ENCODE measurements at places on chromosomes 6 and 20.
A peak's percentile ranks its signal among the peaks of the same experiment; 100 is the strongest.

- no peak for DNase-seq
Observed at GRCh38 chr20:35539756-35540212, 2.1 kb upstream of the ERGIC3 start.

- no peak for DNase-seq
Observed at GRCh38 chr20:25576783-25577530, 8.4 kb downstream of the NINL start.

DNA sequence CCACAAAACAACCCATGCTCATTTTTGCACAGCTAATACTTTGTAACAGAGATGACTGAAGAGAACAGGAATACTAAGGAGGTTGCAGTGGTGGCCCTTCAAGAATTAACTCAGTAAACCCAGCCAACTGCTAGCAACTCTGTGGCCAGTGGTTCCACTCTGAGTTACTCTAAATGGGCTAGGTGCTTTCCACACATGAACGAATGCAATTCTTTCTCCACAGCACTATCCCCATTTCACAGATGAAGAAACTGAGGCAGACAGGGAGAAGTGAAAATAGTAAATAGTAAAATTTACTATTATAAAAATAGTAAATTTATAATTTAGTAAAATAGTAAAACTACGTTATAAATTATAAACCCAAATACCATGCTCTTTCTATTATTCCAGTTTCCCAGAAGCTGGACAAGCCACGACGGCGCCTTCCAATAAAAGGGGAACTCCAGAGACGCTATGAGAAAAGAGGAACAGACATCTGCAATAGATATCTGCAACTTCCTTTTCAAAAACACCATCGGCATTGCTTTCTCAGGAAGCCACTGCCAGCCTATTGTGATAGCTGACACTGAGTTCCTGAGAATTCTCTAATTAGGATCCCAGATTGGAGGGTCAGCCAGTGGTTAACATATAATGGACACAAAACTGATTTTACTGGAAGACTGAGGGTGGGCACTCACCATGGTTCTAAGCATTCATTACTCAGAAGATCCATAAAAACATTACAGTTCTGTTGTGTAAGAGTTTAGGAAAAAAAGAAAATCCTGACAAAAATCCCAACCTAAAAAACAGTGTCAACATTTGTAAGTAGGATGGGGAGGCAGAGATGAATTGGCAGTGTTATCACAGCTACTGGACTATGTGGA, 16.2 kb downstream of the FKBP1A start:
- DNase-seq: no peak

DNA sequence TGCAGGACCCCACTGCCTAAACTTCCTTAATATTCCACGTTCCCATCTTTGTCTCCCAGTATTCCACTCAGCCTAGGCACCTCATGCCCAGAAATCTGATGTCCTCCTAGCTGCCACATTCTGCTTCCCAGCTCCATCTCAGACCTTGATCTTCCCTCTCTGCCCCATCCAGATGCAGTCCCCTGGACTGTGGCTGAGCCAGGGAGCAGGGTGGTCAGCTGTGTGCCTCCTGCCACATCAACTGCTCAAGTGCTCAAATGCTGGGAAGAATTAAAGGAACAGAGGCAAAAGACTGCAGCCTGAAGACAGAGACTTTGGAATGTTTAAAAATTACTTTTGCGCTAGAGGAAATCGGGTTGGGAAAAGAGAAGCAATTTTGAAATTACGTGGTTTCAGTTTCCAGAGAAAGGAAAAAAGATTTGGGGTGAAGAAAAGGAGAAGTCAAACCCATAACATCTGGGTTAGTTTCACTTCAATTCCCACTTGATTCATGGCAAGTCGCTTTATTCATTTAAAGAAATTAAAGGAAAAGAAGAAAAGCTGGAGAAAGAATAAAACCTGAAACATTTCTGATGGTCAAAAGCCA, 704.8 kb downstream of the PTPRT start:
- DNase-seq: no peak

DNA sequence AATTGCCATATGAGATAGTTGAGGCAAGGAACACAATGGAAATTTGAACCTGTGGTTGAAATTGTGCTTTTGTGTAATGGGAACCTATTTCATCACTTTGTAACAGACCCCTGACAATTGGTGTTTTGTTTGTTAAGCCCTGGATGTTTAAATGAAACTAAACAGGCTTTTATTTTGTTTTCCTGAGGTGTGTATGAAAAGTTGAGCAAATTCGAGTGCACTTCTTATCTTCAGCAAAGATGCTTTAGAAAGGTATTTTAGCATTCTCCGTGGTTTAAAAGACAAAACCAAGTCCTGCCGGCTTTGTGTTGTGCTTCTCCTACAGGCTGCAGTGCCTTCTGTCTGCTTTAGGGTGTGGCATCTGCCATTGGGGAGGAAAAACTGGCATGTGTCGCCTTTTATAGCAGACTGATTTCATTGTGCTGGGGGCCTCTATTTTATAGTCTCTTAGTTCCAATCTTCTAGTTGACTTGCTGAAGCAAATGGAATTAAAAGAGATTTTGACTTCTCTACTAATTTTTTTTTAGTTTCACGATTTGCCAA, 2.2 kb upstream of the ARID1B start:
- DNase-seq: no peak

DNA sequence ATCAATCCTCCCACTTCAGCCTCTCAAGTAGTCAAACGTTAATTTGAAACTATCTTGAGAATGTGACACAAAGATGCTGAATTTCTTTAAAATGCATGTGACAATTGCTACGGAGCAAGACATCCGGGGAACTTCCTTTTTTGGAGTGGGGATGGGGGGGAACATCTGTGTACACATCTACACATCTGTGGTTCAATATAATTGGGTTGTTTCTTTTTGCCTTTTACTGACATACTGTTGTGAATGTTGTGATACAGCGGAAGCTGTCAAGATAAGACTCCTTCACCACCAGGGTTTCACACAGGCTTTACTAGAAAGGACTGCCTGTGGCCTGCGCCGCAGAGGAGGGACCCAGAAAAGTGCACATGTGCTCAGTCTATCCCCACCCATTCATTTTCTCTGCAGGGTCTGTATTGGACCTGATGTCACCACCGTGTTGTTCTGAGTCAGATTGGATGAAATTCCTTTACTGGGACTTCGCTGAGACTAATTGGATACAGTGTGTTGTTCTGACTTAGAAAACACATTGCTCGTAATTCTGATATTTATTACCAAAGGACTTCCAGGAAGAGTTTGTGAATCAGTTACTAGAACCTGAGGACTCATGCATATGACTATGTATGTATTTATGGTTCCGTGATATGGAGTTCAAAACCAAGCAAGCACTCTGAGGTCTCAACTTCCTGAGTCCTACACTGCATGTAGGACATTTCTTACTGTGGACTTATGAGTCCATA, 98.7 kb upstream of the SGK1 start:
- no peak for DNase-seq

GRCh38 chr6:74713941-74714340, 491.9 kb downstream of the COL12A1 start:
- no peak for DNase-seq

GRCh38 chr6:95685822-95686221, 108.5 kb downstream of the MANEA start:
- no peak for DNase-seq

- DNase-seq: no peak
Observed at GRCh38 chr6:56227071-56227879, 20.1 kb downstream of the COL21A1 start.

DNA sequence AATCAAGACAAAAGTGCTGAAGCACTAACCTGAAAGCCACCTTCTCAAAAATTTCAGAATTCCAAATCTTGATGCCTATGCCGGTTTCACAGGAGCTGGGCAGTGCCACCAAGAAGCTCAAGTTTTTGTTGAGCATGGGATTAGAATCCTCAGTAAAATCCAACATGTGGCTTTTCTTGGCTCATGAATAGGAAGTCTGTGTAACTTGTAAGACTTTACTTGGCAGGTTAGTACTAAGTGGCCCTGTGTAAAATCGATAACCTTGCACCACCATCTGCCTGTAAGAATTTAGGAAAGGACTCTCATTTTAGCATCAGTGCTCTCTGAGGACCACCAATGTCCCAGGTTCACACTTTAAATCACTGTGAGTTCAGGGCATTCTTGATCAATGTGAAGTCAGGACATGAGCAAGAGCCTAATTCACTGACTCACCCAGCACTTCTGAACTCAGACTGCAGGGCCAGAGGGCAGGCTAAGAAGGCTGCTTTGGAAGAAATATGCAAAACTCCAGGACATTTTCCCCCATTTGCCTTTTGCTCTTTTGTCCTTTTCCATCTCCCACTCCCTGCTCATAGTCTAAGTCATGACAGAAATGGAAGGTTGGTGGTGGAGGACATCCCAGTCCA, 113.2 kb downstream of the EDN1 start:
- no peak for DNase-seq

- no peak for DNase-seq
Observed at GRCh38 chr20:9353180-9353915, 161.0 kb upstream of the LAMP5 start.

- DNase-seq: no peak
Observed at GRCh38 chr6:165308926-165309731, at the start of gene C6orf118. C6orf118 (minus strand) TSS chr6:165309605; CDS start chr6:165309586, 19 bp downstream.

DNA sequence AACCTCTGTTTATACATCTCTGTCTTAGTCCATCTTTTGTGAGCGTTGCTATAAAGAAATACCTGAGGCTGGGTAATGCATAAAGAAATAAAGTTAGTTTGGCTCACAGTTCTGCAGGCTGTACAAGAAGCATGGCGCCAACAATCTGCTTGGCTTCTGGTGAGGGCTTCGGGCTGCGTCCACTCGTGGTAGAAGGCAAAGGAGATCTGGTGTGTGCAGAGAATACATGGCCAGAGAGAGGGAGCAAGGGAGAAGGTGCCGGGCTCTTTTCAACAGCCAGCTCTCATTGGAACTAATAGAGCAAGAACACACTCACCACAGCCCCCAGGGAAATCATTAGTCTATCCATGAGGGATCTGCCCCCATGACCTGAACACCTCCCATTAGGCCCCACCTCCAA, 100.3 kb upstream of the SRSF6 start:
- DNase-seq: no peak

GRCh38 chr6:82363428-82364086, at the start of gene TPBG:
TPBG (plus strand) TSS chr6:82363817; CDS start chr6:82364962, 1,145 bp downstream.
- DNase-seq: peak; percentile 71

DNA sequence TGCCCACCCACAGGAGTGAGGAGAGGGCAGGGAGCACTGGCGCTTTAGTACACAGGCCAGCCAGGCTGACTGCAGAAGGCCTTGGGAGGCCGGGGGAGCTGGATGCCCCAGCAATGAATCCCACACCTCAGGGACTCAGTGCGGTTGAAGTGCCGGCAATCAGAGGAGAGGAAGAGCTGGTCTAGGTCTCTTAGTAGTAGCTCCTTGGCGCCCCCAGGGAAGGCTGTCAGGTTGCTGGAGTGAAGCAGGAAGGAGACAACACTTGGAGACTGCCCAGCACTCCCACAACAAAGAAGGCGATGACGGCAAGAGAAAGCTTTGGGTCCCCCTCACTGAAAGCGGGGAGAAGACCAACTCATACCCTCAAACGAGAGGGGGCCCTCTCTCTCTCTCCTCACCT, 8.3 kb upstream of the TNXB start:
- no peak for DNase-seq

DNA sequence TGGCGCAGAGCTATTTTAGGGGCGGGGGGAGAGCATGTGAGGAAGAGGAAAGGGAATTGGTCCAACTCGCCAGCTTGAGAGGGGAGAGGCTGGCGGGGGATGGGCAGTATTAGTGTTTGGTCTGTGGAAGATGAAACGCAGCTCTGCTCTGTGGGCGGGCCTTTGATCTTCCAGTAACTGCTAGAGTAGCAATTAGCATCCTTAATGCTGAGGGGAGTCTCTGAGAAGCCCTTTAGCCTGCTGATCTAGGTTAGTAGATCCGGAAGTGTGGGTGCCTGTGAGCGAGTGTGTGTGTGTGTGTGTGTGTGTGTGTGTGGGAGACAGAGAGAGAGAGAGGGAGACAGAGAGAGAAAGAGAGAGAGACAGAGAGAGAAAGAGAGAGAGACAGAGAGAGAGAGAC, 117.2 kb upstream of the BACH2 start:
- no peak for DNase-seq

- DNase-seq: no peak
Observed at GRCh38 chr6:90894285-90895130, 307.6 kb upstream of the MAP3K7 start.

DNA sequence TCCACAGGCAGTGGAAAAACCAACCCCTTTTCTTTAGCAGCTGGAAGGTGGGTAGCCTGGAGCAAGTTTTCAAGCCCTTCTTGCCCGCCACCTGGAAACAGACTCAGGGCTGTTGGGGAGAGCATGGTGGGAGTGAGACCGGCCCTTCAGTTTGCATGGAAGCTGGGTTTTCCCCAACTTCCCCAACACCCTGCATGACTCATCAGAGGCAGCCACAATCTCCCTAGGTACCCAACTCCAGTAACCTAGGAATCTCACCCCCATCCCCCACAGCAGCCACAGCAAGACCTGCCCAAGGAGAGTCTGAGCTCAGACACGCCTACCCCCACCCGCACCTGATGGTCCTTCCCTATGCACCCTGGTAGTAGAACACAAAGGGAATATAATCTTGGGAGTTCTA, 86.3 kb upstream of the IRAK1BP1 start:
- no peak for DNase-seq
